ENCODE measurements at places on chromosomes 7 and 10. TPM values are rescaled to one million over a fixed set of nuclear protein-coding genes. Genes with fewer than 3 reads are reported as not detected.

- no peaks in the 10 kb centered on the region for H3K27me3 ChIP-seq
- no peaks in the 10 kb centered on the region for H3K4me1 ChIP-seq
- no peaks in the 10 kb centered on the region for H3K36me3 ChIP-seq
- H3K27ac ChIP-seq, result no peak overlapping the region
- no peak for DNase-seq
- no peak overlapping the region for H3K4me3 ChIP-seq
These were observed 45.6 kb upstream of the TAS2R16 start for GRCh38 chr7:123041101-123041500.

GRCh38 chr7:30403477-30403876 is 75.1 kb downstream of the NOD1 start:
- H3K27ac ChIP-seq, result no peak overlapping the region
- no peak for DNase-seq
- no peak overlapping the region for H3K4me3 ChIP-seq

- no peaks in the 10 kb centered on the region for H3K27me3 ChIP-seq
- DNase-seq, result no peak
- no peak overlapping the region for H3K27ac ChIP-seq
- H3K4me3 ChIP-seq, result no peak overlapping the region
- peaks cover 17% of the 10 kb centered on the region for H3K36me3 ChIP-seq
These were observed 34.6 kb downstream of the TRIM8 start for GRCh38 chr10:102678842-102679289.

DNA sequence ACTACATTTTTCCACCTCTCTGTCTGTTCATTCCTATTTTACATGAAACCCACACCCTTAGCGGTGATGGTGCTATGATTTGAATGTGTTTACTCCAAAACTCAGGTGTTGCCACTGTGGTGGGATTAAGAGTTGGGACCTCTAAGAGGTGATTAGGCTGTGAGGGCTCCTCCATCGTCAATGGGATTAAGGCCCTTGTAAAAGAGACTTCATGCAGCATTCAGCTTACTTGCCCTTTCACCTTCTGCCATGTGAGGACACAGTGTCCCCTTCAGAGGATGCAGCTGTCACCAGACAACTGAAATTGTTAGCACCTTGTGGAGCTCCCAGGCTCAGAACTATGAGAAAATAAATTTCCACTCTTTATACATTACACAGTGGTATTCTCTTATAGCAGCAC is 182.2 kb downstream of the NOC3L start:
- peaks cover 1% of the 10 kb centered on the region for H3K36me3 ChIP-seq
- H3K4me1 ChIP-seq, result no peaks in the 10 kb centered on the region
- H3K4me3 ChIP-seq, result no peak overlapping the region
- H3K27me3 ChIP-seq, result peaks cover 3% of the 10 kb centered on the region

- peak overlapping the region; percentile 97 for H3K27ac ChIP-seq
- no peak for DNase-seq
- H3K4me3 ChIP-seq, result peak overlapping the region; percentile 54
- peaks cover 1% of the 10 kb centered on the region for H3K36me3 ChIP-seq
- H3K27me3 ChIP-seq, result no peaks in the 10 kb centered on the region
These were observed 128.9 kb downstream of the CELF2 start for GRCh38 chr10:11146402-11147171.

DNA sequence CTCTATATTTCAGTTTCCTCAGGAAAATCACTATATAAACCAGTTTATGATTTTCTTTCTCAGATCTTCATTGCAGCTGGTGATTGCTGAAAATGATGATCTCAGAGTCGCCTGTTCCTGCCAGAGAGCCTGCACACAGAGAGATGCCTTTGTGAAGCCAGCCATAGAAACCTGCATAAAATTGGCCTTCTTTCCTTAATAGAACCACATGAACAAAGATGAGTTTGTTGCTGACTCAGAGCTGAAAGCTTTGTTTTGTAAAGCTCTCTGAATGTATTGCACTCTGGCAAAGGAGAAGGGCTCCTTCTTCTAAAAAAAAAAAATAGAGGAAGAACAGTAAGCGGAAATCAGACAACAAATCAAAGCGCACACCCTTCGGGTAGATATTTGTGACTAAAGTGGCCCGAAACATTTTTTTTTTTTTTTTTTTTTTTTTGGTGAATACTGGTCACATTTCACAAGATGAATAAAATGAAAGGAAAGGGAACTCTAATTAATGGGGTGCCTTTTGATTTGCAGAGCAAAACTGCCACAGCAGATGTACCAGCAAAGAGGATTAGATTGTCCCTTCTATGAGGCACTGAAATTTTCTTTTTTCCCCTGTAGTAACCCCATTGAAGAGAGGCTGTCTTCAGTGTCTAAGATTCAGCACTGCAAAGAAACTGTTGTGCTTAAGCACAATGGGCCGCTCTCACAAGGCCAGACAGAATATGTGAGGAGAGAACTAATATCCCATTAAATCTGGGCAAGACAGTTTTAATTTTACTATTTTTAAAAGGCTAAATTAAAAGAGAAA is 75.1 kb upstream of the PTPRZ1 start:
- H3K27ac ChIP-seq, result no peak overlapping the region
- no peaks in the 10 kb centered on the region for H3K27me3 ChIP-seq
- DNase-seq, result no peak

DNA sequence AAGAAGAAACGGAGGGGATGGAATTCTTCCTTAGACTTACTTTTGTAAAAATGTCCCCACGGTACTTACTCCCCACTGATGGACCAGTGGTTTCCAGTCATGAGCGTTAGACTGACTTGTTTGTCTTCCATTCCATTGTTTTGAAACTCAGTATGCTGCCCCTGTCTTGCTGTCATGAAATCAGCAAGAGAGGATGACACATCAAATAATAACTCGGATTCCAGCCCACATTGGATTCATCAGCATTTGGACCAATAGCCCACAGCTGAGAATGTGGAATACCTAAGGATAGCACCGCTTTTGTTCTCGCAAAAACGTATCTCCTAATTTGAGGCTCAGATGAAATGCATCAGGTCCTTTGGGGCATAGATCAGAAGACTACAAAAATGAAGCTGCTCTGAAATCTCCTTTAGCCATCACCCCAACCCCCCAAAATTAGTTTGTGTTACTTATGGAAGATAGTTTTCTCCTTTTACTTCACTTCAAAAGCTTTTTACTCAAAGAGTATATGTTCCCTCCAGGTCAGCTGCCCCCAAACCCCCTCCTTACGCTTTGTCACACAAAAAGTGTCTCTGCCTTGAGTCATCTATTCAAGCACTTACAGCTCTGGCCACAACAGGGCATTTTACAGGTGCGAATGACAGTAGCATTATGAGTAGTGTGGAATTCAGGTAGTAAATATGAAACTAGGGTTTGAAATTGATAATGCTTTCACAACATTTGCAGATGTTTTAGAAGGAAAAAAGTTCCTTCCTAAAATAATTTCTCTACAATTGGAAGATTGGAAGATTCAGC is 158.7 kb upstream of the LANCL2 start:
- no peaks in the 10 kb centered on the region for H3K36me3 ChIP-seq
- H3K27me3 ChIP-seq, result peaks cover 6% of the 10 kb centered on the region
- H3K4me1 ChIP-seq, result peaks cover 4% of the 10 kb centered on the region
- H3K4me3 ChIP-seq, result no peak overlapping the region

DNA sequence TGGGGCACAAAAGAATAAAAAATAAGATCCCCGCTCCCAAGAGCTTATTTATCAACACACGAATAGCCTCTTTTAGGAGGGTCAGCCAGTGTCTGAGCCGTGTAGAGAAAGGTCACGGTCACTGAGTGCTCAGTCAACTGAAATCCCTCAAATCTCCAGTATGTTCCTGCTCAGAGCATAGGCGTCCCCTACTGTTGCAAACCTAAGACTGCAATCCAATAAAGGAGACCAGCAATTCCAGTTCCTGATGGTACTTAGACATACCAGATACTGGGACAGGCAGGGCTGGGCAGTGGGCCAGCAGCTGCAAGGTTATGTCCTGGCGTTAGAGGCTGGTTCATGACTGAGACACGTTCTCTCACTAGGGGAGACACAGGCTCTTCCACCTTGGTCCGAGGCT is 93.6 kb downstream of the CACNB2 start:
- no peak overlapping the region for H3K27ac ChIP-seq
- no peak overlapping the region for H3K4me3 ChIP-seq
- no peak for DNase-seq
- no peaks in the 10 kb centered on the region for H3K4me1 ChIP-seq
- no peaks in the 10 kb centered on the region for H3K27me3 ChIP-seq

DNA sequence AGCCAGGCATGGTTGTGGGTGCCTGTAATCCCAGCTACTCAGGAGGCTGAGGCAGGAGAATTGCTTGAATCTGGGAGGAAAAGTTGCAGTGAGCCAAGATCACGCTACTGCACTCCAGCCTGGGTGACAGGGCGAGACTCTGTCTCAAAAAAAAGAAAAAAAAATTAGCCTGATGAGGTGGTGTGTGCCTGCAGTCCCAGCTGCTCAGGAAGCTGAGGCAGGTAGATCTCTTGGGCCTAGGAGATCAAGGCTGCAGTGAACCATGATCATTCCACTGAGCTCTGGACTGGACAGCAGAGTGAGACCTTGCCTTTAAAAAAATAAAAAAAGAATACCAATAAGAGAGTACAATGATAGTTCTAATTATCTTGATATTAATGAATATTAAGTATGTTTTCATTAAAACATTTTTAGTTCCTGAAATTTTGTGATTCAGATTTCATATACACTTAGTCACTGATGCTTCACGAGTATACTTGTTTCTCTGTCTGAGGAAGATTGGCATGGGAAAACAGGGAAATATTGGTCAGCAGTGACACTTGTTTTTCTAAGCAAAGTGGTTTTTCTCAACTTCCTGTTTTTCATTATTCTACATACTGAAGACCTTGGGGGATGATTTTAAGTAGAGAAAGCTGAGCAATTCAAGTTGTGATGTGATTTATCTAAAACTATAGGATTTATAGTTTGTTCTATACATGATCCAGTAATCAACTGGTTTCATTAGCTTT is 76.8 kb downstream of the ADK start:
- DNase-seq, result no peak
- H3K4me1 ChIP-seq, result peaks cover 27% of the 10 kb centered on the region
- no peaks in the 10 kb centered on the region for H3K27me3 ChIP-seq
- peaks cover 14% of the 10 kb centered on the region for H3K36me3 ChIP-seq
- no peak overlapping the region for H3K4me3 ChIP-seq

DNA sequence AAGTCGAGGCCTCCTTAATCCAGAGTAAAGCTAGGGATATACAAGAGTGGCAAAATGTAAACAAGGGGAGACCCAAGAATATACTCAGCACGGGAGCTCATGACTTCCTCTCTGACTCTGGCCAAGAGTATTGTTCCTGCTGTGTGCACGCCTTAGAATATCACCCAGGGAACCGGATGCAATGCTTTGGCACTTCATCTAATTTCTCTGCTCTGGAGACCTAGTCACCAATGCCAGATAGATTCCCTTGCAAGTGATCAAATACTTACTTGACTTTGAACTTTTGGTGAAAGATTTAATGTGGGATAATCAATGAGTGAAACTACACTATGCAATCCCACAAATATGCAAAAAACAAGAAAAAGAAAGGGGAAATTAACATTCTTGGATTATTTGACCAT is 695.5 kb downstream of the INHBA start:
- no peak overlapping the region for H3K27ac ChIP-seq
- H3K27me3 ChIP-seq, result no peaks in the 10 kb centered on the region

GRCh38 chr7:47596502-47597202 is 14.7 kb upstream of the TNS3 start:
- no peaks in the 10 kb centered on the region for H3K27me3 ChIP-seq
- no peak overlapping the region for H3K27ac ChIP-seq
- no peak overlapping the region for H3K4me3 ChIP-seq
- H3K36me3 ChIP-seq, result no peaks in the 10 kb centered on the region

DNA sequence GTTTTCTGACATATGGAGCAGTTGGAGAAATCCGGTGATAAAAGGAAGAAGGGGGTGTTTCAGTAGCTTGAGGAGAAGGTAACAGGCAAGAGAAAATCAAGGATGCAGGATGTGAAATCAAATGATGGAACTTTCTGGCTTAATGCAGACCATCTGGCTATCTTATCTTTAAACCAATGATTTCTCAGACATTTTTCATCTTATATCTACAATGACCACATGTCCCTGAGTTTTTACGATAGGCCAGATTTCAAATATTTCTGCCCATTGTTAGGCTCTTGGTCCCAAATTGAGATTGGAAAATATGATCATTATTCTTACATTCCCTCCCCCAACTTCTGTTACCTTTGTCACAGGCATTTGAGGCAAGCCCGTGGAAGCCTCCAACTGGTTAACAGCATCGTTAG is 486.8 kb downstream of the SUGCT start:
- no peak overlapping the region for H3K27ac ChIP-seq
- no peak overlapping the region for H3K4me3 ChIP-seq
- no peak for DNase-seq
- H3K36me3 ChIP-seq, result no peaks in the 10 kb centered on the region

DNA sequence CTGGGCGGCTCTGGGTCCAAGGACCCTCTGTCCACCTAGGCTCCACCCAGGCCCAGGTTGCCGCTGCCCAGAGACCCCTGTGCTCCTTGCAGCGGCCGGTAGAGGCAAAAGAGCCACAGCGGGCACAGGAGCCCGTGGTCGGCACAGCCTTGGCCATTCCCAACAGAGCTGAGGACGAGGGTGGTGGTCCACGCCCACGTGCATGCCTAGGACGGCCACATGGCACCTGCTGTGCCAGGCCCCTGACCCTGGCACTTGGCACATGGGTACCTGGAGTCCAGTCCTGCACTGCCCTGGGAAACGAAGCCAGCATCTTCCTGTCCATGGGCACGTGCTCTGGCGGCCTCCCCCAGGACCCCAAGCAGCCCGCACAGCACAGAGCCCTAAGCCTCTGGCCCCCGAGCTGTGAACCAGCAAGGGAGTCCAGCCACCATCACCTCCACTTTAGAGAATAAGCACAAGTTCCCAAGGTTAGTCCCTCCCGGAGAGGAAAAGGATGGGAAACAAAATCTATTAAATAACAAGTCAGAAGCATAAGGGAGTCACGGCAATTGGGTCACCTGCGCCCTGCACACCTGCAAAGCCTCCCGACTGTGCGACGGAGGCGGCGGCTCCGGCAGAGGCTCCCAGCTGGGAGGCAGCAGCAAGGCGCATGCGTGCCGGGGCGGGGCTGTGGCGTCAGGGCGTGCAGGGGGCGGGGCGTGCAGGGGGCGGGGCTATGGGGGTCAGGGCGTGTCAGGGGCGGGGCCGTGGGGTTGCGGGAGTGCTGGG is 59.1 kb downstream of the STK32C start:
- H3K4me1 ChIP-seq, result no peaks in the 10 kb centered on the region
- DNase-seq, result peak; percentile 59
- no peak overlapping the region for H3K27ac ChIP-seq
- H3K27me3 ChIP-seq, result no peaks in the 10 kb centered on the region
- H3K36me3 ChIP-seq, result no peaks in the 10 kb centered on the region

DENND2A gene
- total RNA-seq, result not detected

All from activated CD8-positive, alpha-beta memory T cell treated with anti-CD3 and anti-CD28 coated beads, Interleukin-2, amount 10 ng/mL, durations not matched to agents 7 days and 5 days (primary cell).